Skin of body (tissue), 3 donors: ENCODE measurements at places on chromosomes 5 and 9. TPM values are rescaled to one million over a fixed set of nuclear protein-coding genes. Genes with fewer than 3 reads are reported as not detected.

NME5 gene
- total RNA-seq, result 1.3 TPM

TEK gene
- total RNA-seq, result 10.4 TPM

SUSD3 gene
- total RNA-seq, result 3.0 TPM

EQTN gene
- total RNA-seq, result 1.4 TPM

ZNF462 gene
- total RNA-seq, result 25.7 TPM

RABEPK gene
- 13.5 TPM for total RNA-seq

GARIN3 gene
- total RNA-seq, result not detected

ANKRD34B gene
- total RNA-seq, result 0.10 TPM

WDR70 gene
- total RNA-seq, result 34.3 TPM

IL3 gene
- total RNA-seq, result not detected

DNA sequence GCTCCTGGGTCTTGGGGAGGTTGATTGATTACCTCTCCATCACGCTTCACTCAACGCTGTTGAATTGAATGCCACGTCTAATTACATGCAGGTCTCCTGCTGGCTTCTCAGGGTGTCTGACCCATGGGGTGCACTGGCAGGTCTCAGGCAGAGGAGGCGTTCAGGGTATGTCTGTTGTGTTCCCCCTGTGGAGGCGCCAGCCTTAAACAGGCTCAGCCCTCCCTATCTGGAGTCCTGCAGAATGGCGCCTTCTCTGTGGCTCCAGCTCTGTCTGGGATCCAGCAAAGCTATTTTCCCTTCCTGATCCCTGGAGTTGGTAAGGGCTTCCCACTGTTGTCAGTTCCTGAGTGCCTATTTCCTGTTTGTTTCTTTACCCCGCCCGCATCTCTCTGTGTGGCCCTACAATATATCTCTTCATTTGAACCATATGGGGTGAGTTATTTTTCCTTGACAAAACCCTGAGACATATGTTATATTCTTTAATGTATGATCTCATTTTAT is 150.0 kb downstream of the NTRK2 start:
- DNase-seq, result peak; percentile 91

DNA sequence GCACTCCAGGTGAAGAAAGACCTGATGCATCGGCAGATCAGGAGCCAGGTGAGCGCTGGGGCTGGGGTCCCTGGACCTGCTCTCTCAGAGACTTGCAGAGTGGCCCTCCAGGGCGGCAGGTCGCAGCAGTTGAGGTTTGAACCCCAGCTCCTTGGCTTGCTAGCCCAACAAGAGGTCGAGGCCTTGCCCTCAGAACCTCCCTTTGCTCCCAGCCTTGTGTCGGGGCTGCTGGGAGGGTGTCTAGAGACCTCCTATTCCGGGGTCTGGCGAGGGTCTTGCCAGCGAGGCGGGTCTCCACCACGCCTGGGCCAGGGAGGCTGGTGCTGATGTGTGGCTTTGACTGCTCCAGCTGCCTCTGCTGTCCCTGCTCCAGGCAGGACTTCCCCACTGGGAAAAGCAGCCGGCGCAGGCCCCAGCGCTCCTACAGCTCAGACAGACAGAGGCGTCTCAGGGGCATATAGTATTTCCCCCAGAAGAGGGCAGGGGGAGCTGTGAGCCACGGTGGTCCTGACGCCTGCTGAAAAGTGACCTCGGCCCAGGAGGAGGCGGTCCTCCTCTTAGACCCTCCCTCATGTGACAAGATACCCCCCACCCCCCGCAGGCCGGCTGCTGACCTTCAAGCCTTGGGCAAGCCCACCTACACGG is 38.3 kb downstream of the LRSAM1 start:
- DNase-seq, result no peak

GRCh38 chr9:84310883-84311282 is 29.7 kb downstream of the SLC28A3 start:
- no peak for DNase-seq

DNA sequence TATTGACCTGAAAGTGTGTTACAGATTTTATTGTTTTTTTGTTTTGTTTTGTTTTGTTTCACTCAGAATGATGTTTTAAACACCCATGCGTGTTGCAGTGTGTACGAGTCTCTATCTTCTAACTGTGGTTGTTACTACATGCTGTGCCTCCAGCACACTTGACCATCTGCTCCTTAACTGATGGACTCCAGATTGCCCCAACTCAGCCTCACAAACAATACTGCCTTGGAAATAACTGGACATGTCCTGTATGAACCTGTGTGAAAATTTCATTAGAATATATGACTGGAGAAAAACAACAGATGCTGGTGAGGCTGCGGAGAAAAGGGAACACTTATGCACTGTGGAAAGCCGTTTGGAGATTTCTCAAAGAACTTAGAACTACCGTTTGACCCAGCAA is 68.7 kb upstream of the HAND1 start:
- no peak for DNase-seq

GRCh38 chr5:142095651-142096330 is 12.8 kb upstream of the NDFIP1 start:
- no peak for DNase-seq

- no peak for DNase-seq
Observed at GRCh38 chr9:129867136-129868022, 32.1 kb downstream of the USP20 start.

GRCh38 chr9:72278959-72279358 is 86.0 kb downstream of the ZFAND5 start:
- DNase-seq, result no peak

DNA sequence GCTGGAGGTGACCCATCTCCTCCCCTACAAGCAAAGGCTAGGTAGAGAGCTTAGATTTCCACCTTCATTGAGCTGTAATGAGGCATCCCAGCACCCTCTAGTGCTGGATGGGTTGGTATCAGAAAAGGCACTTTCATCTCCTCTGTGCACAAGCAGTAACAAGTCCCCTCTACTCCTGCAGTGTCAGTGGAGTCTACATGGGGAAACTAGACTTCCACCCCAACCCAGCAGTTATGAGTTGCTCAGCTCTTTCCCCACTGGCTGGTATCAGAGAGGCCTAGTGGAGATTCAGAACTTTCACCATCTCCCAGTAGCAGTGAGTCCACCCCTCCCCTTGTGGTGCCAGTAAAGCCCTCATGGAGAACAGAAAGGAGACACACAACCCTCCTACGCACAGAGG is 17.9 kb downstream of the FCN1 start:
- no peak for DNase-seq

- no peak for DNase-seq
Observed at GRCh38 chr5:32600054-32600622, 14.8 kb downstream of the SUB1 start.

DNA sequence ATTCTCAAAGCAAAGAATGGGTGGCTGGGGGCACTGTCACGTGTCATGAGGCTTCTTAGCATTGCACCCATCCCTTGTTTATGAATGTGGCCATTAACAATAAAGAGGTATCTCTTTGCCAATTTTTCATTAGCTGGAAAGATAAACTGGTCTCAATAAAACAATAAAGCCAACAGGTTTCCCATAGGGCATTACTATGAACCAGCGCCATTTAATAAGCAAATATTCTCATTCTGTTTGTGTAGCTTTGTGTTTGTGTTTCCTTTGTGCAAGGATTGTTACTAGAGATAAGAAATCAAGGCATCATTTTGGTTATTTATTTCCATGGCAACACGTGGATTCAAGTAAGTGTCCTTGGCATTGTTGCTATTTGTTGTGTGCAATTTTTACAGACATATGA is 37.6 kb upstream of the CAST start:
- no peak for DNase-seq

DNA sequence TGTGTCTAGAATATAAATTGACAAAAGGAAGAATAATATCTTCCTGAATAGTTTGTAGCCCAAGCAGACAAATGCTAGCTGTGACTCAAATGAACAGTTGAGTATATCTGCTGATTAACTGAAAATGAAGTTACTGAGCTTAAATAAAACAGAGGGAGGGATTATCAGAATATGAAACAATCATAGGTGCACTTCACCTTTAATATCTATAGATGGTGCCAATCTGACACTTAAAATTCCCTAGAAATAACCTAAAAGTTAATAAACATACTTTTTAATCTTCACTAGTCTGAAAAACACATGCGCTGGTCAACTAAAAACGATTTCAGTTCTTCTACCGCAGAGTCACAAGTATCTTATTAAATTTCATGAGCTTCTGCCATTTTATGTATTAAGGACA is 280.8 kb upstream of the RASA1 start:
- no peak for DNase-seq

- peak; percentile 90 for DNase-seq
Observed at GRCh38 chr5:88785746-88786565, 97.0 kb downstream of the MEF2C start.

DNA sequence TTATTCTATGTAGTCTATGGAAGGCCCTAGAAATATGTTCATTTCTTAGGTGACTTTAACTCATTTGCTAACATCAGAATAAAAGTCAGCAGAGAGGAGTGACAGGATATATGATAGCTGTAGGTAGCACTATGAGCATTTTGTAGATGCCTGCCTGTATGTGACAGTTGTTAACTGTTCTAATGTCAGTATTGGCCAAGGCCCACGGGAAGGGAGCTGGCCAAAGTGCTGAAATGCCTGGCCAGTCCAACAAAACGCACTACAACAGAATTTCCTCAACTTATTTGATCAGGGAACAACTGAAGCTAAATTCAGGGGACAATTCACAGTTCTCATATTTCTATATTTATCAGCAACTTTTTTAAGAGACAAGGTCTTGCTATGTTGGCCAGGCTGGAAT is 20.8 kb downstream of the SV2C start:
- DNase-seq, result no peak

GRCh38 chr5:44909004-44909403 is 100.3 kb downstream of the MRPS30 start:
- no peak for DNase-seq

DNA sequence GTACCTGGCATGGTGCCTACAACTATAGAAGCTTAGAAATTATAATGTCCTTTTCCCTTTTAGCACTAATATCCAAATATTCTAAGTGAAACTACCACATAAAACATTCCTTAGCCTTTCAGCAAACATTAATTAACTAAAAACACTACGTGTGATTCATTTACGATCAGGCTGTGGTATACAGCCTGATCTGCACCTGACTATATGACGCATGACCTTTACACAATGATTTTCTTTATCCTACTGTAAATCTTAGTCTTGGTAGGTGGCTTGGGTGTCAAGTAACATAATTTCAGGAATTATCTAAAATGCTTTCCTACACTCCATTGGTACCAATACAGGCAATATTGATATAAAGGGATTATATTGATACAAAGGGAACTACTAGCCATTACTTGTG is 686.7 kb downstream of the DTWD2 start:
- no peak for DNase-seq

- DNase-seq, result peak; percentile 32
Observed at GRCh38 chr5:163658702-163659567, 153.5 kb downstream of the MAT2B start.

- DNase-seq, result peak; percentile 93
Observed at GRCh38 chr9:79195879-79196278, 375.9 kb upstream of the TLE4 start.

DNA sequence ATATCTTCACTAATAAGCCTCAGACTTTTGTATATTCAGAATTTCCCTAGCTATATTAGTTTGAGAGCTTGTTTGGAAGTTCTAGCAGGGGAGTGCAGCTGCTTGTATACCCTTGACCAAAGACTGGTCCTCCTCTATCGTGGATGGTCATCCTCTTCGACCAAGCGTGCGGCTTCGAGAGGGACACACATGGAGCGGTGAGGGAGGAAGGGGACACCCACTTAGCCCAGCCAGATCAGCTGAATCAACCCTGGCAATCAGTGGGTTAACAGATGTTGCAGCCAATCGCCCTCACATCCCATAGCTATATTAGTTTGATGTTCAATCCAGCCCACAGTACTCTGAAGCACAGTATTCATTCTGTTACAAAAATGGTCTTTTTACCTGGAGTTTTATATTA is 3.2 kb downstream of the CAVIN4 start:
- no peak for DNase-seq

DNA sequence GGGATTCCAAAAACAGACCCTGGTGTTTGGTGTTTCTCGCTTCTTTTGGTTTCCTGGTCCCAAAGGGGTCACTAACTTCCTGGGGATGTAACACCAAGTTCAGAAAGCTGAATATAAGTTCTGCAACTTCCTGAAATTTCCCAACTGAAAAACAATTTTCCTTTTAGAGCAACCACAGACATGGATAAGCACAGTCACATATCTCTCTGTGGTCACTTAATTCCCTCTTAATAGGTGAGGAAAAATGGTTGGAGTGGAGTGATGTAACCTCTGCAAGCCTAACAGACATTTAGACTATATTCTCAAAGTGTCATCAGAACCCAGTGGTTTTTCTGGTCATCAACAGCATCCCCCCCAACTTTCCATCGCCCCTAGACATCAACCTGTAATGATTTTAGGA is 135.3 kb downstream of the PRELID2 start:
- DNase-seq, result no peak

- DNase-seq, result no peak
Observed at GRCh38 chr5:172958331-172959046, 735 bp upstream of the RPL26L1 start.

DNA sequence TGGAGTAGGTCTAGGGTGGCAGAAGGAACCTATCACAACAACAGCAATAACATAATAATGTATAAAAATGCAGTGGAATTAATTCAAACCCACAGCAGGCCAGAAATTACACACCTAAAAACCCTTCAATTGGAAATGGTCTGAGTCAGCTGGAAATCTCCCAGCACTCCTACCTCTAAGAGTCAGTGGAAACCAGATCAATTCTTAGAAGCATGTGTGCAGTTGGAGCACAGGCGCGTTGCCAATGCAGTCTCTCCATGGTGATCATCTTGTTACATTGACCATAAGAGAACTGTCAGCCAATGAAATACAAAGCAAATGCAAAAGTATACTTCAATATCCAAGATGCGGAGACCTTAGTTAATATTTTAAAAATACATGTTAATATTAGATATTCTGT is 15.1 kb upstream of the CSNK1G3 start:
- no peak for DNase-seq

DNA sequence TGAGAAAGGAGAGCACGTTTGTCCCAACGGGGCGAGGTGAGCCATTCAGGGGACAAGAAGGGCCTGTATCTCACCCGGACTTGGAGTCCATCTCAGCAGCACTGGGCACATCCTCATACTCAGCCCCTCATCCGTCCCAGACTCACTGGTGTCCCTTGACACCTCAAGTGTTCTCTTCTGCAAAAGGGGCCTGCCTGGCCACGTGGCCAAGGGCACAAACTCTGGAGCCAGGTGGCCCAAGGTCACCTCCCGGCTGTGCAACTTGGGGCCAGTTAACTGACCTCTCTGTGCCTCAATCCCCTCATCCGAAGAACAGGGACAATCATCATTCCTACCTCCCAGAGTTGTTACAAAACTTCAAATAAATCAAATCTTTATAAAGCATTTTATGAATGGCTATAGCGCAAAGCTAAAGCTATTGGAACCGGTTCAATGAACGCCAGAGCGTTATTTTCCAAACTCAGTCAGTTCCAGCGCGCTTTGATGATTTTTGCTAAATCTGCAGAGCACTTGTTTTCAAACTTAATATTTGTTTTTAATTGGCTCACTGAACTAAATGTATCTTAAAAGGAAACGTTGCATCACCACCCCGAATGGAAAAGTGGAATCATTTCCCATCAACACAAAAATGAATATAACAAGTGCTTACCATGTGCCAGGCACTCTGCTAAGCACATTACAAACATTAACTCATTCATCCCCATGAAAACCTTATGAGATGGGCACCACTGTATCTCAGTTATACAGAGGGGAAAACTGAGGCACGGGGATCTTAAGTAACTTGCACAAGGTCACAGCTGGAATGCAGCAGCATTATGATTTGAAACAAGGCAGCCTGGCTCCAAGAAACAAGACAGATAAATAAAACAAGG is 49.3 kb downstream of the DUSP1 start:
- DNase-seq, result peak; percentile 95
